ENCODE measurements at places on chromosomes 12 and 14. TPM values are rescaled to one million over a fixed set of nuclear protein-coding genes. Genes with fewer than 3 reads are reported as not detected.

- DNase-seq: no peak
Observed at GRCh38 chr12:13182881-13183280, 13.6 kb upstream of the EMP1 start.

- DNase-seq: no peak
Observed at GRCh38 chr12:51128919-51129318, 44.0 kb downstream of the TFCP2 start.

DNA sequence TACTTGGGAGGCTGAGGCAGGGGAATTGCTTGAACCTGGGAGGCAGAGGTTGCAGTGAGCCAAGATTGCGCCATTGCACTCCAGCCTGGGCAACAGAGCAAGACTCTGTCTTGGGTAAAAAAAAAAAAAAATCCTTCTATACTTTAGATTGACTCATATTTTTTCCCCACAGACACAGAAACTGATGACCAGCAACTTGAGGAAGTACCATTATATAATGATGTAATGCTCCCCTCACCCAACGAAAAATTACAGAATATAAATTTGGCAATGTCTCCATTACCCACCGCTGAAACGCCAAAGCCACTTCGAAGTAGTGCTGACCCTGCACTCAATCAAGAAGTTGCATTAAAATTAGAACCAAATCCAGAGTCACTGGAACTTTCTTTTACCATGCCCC lies 24.3 kb upstream of the SNAPC1 start:
- DNase-seq: no peak

The LAG3 gene
- under 0.01 TPM for total RNA-seq

- peak; percentile 7 for DNase-seq
Observed at GRCh38 chr12:42696406-42697149, 107.0 kb upstream of the PRICKLE1 start.

The IGFBP6 gene
- 4.9 TPM for total RNA-seq

- DNase-seq: no peak
Observed at GRCh38 chr12:1580526-1580925, 13.9 kb downstream of the FBXL14 start.

DNA sequence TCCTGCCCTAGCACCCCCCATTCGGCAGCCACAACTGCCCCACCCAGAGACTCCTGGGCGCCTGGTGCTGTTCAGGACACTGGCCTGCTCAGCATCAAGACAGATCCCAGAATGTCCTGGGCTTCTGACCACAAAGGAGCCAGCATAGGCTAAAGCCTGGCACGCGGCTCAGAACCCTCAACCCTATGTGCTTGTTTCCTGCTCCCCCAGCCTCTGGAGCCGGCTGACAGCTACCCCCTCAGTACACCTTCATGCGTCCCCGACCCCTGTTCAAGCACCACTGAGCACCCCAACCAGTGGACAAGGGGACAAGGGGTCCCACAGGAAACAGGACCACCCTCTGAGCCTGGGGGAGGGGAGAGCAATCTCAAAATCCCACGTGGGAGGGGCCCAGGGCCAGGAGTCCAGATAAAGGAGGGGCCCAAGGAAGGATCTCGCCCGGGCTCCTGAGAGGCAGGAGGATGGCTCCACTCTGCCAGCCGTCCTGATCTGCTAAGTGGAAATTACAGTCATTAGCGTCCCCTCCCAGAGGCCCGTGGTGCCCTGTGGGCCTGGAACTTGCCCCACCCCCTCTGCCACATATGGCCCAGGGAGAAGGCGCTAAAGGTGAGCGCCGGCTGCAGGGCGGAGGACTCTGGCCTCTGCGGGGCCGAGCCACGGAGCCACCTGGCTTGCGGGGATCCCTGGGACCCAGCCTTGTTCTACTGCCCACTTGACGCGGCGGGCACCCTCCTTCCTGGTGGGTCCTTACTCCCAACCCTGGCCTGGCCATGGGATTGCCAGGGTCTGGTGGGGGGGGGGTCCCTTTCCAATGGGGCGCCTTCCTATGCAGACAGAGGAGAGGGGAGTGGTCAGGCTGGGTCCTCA lies 27.2 kb upstream of the GPR132 start:
- no peak for DNase-seq

DNA sequence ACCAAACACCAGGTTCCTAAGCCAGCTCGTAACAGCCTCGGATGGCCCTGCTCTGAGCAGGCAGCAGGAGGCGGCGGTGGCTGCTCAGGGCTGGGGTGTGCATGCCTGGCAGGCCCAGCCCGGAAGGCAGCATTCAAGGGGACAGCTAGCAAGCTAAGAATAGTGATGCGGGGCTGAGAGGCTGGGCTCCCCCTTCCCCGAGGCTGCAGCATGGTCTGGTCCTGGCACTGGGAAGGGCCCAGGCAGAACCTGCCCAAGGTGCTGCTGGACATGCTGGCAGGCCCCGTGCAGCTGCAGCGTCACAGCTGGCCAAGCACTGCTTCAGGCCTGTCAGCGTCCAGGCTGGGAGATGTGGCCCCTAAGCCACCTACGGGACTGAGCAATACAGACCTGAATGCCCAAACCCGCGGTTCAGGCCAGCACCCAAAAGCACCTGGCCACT lies 26.4 kb upstream of the NUDT14 start:
- no peak for DNase-seq

The CACNA2D4 gene
- total RNA-seq: 0.17 TPM

GRCh38 chr12:28189784-28190320 lies 404 bp upstream of the CCDC91 start:
- no peak for DNase-seq

- no peak for DNase-seq
Observed at GRCh38 chr14:68208218-68208617, 388.6 kb downstream of the RAD51B start.

- DNase-seq: no peak
Observed at GRCh38 chr12:32494656-32495055, 95.3 kb downstream of the FGD4 start.

GRCh38 chr12:24902511-24903328 lies 46.2 kb downstream of the BCAT1 start:
- peak; percentile 56 for DNase-seq

The PCK2 gene
- total RNA-seq: 10.5 TPM

DNA sequence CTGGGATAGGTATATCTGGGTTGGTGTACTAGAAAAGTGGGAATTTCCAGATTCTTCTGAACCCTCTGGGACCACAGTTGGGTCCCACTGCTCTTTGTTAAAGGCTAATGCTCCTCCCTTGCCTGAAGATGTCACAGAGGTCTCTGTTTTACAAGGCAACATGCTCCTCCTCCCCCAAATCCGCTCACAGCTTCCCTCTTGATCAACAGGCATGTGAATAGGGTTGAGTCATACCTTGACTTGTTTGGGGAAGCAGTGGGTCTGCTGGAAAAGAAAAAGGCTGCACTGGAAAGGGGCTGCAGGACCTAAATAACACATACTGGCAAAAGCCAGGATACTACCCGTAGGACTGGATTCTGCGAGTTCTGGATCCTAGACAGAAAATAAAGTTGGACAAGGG lies 165.4 kb upstream of the TMEM260 start:
- peak; percentile 43 for DNase-seq

- peak; percentile 53 for DNase-seq
Observed at GRCh38 chr12:119036878-119037825, 55.8 kb downstream of the SRRM4 start.

GRCh38 chr14:32650030-32650429 lies 288.6 kb upstream of the NPAS3 start:
- no peak for DNase-seq

DNA sequence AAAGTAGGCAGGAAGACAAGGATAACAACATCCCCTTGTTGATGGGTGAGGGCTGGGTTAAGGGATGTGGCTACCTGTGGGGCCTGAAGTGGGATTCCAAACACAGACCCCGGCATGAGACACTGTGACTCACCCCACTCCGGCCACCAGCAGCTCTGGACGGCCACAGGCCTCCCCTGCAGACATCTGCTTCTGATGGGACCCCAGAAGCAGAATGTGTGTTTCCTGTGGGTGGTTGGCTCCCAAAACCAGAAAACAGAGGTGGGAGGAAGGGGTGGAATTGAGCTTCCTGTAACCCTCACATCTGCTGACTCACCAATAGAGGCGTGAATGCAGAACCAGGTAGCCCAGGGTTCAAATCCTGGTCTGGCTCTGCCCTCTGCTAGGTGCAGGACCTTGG lies 216.6 kb upstream of the PWP1 start:
- no peak for DNase-seq

- peak; percentile 61 for DNase-seq
Observed at GRCh38 chr12:12716151-12716792, 896 bp upstream of the CDKN1B start.

All from dermis blood vessel endothelial cell (primary cell).